ENCODE measurements at places on chromosomes 12 and 14.

DNA sequence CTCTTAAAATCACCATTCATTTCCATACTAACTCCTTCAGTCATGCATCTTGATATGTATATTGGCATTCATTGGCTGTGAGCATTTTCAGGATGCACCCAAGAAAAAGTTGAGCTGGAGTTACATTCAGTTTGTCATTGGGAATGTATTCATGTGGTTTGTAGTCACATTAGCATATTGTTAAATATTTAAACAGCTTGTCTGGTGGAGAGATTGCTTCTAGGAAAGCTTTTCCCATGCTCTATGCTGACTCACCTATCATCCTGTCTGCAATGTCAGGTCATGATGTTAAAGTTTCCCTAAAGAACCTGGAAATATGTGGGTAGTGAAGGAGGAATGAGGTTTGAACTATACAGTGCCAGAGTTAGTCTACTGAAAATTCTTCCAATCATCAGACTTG lies 583.6 kb downstream of the GALC start:
- DNase-seq, result no peak

- DNase-seq, result no peak
Observed at GRCh38 chr12:94545935-94546771, 86.5 kb upstream of the CEP83 start.

- DNase-seq, result no peak
Observed at GRCh38 chr12:5244513-5244972, 187.4 kb upstream of the NTF3 start.

DNA sequence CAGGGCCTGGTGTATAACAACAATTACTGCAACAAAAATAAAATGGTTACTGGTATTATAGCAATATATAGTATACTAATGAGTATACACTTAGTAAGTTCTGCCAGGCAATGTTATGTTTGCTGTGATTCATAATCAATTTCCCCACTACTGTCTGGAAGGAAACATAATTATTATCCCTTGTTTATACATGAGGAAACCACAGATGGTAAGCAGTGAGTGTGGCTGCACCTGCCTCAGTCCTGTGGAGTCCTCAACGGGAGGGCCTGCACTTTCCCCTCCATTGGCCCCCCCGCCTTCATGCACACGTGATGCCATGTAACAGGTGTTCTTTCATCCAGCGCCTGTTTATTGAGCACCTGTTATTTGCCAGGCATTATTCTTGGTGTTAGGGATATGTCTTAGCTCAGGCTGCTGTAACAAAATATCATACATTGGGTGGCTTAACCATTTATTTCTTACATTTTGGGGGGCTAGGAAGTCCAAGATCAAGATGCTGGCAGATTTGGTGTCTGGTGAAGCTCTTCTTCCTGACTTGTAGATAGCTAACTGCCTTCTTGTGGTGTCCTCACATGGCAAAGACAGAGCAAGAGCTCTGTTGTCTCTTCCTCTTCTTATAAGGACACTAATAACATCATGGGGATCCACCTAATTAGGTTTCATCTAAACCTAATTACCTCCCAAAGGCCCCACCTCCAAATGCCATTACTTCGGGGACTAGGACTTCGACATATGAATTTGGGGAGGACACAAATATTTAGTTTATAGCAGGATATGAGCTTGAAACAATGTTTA lies 59.5 kb upstream of the CHGA start:
- DNase-seq, result no peak

DNA sequence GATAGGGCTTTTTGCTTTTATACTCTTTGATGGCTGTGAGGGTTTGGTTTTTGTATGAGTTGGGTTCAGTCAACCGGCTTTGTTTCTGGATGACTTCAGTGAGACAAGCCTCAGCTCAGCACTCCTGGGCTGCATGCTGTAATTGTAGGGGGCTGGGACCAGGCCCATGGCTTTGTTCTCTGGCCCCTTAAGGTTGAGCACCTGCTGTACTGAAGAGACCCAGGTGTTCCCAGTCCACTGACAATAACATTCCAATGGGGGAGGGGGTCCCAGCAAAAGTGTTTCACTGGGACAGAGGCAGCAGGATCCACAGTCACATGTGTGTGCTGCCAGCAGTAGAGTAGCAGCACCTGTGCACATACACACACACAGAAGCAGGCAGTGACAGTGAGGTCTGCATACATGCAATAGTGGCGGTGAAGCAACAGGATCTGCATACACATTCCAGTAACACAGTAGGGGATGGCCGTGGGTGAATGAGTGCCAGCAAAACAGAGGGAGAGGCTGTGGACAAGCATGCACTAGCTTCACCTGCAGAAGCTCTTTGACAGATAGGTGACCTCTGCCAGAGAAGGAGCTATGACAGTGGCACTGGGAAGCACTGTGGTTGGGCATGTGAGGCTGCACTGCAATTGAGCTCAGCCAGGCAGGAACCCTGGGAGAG lies 240.4 kb downstream of the ASCL1 start:
- DNase-seq, result no peak

DNA sequence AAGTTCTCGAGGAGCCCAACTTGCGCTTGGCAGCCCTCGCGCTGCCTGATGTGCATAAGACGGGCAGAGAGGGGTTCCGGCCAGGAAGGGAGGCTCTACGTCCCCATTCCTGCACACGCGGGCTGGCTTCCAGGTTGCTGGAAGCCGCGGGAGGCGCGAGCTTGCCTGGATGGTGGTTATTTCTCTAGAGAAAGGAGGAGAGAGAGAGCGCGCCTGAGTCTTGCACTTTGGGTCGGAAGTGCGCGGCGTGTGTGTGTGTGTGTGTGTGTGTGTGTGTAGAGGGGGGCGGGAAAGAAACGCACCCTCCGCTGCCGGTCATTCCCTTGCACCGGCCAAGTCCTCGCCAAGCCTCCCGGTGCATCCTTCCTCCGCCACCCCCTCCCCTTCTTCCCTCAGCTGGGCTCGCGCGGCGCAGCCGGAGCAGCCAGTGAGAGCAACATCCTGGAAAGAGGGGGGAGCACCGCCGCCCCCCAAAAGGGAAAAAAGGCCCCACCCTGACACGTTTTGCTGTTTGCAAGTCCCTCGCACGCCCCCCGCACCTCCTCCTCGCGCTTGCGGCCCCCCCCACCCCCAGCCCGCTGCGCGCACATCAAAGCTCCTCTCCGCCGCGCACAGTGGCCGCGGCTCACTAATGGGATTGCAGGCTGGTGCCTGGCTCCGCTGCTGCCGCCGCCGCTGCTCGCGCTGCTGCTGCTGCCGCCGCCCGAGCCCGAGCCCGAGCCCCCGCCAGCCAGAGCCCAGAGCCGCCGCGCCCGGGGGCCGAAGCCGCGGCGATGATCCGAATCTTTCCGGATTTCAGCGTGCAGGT lies 4.4 kb upstream of the NPAS3 start:
- no peak for DNase-seq

GRCh38 chr12:78880078-78880477 lies 15.5 kb downstream of the SYT1 start:
- DNase-seq, result no peak
